ENCODE measurements at places on chromosomes 1 and 21. TPM values are rescaled to one million over a fixed set of nuclear protein-coding genes. Genes with fewer than 3 reads are reported as not detected.

FALEC gene
- total RNA-seq, result 0.44 TPM

GPR61 gene
- 0.08 TPM for total RNA-seq

TENT5C gene
- total RNA-seq, result 14.9 TPM

DNA sequence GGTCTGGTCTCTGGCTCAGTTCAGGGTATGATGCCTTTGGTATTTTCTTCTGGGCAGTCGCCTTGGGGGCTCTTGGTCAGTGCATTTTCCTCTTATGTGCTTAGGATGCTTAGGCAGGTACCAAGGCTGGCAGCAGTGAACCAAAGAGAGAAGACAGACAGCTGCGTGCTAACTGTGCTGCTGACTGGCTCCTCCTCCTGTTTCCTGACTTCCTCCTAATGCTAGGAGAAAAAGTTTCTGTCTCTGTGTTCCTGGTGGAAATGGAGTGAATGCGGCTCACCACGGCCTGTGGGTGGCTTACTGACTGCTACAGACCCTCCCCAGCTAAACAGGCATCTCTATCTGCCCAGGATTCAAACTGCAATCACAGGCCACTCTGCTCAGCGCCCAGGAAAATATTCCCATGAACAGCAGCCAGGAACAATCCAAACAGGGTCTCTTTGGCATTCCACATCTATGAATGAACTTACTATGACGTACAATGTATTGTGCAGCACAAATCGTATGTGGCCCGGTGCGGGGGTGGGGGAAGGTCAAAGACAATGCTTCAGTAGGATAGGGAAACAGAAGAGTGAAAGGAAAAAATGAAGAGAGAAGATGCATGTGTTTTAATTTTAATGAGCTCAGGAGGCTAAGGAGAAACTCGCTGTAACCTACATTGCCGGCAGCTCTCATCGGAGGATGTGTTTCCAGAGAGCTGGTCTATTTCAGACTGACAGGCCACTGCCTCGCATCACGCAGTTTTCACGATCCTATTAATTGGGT is 2.8 kb downstream of the ABCG1 start:
- no peak for DNase-seq

DNA sequence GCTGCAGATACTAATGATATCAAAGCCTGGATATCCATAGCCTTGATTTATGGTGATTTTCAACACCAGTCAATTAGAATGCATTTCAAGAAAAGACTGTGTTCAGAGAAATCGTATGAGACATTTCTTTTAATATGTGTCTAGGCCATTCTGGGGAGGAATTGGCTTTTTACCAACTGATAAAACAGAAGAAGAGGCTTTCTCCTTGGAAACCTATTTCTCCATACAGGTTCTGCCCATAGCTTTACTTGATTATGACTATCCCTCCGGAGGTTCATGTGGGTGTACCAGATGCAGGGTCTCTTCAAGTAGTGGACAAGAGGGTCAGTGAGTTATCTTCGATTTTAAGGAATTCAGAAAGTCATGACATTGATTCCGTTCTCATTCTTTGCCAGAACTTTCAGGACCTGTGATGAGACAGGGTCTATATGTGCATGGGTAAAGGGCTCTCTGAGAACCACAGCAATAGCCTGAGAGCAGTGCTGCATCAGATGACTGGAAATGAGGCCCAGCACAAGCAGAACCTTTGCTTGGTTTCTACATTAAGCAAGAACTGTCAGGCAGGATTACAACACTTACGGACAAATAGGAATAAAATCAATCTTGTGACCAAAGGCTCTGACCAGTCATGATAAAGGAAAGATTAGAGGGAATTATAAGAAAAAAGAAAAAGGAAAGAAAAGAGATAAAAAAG is 263.7 kb upstream of the SGIP1 start:
- no peak for DNase-seq

- no peak for DNase-seq
Measured at GRCh38 chr1:212539737-212540430, 68.7 kb upstream of the ATF3 start.

- DNase-seq, result peak; percentile 75
Measured at GRCh38 chr1:33170351-33171274, 11.2 kb downstream of the TRIM62 start.

- peak; percentile 27 for DNase-seq
Measured at GRCh38 chr21:40685141-40685540, 161.8 kb downstream of the DSCAM start.

DNA sequence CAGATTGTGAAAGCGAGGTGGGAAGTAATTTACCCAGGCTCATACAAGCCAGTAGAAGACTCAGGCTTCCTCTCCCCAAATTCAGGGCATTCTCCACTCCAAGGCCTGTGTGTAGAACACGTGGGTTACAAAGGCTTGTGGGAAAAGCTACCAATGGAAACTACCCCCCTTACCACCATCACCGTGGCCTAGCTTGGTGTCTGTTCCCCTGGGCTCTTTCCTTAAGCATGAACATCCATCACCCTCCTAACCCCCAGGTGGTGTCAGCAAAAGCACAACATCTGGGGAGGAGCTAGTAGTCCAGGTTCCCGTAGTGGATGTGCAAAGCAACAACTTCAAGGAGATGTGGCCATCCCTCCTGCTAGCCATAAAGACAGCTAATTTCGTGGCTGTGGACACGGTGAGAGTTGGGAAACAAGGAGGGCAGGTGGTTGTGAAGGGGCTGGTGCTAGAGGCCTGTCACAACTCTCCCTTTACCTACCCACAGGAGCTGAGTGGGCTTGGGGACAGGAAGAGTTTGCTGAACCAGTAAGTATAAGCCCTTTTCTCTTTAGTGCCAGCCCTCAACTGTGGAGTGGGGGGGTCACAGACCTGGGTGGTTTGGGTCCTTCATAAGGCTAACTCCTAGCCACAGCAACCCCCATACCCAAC is 701 bp upstream of the MUTYH start:
- no peak for DNase-seq
